GM12891 (cell line): ENCODE measurements at places on chromosomes 11 and 22.

DNA sequence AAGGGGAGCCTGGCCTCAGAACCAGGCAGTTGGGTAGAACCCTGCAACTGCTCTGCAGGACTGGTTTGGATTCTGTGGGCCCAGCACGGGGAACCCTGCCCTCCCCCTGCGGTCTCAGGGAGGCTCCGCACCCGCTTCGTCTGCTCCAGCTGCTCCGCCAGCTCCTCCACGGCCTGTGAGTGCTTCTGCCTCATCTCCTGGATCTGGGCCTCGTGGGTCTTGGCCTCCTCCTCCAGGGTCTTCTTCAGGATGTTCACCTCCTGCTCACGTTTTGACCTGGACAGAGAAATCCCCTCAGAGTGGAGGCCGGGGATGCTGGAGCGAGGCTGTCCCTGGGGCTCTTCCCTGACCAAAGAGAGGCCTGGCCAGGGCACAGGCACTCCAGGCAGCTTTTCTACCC lies 41.9 kb downstream of the APOL1 start:
- DNase-seq, result no peak

- no peak for DNase-seq
These were observed 28.7 kb upstream of the MMP20 start for GRCh38 chr11:102653744-102654291.

- no peak for DNase-seq
These were observed 220.1 kb upstream of the E2F8 start for GRCh38 chr11:19460718-19461405.

- DNase-seq, result no peak
These were observed 94.8 kb downstream of the KCNQ1 start for GRCh38 chr11:2539371-2540222.

- no peak for DNase-seq
These were observed 1480.4 kb downstream of the BRD1 start for GRCh38 chr22:48347311-48347710.

- DNase-seq, result no peak
These were observed 108.2 kb downstream of the RASSF10 start for GRCh38 chr11:13117344-13117743.

- no peak for DNase-seq
These were observed 4.0 kb downstream of the VSTM5 start for GRCh38 chr11:93846411-93846810.

- no peak for DNase-seq
These were observed 87.8 kb downstream of the FBXO7 start for GRCh38 chr22:32562401-32562800.

DNA sequence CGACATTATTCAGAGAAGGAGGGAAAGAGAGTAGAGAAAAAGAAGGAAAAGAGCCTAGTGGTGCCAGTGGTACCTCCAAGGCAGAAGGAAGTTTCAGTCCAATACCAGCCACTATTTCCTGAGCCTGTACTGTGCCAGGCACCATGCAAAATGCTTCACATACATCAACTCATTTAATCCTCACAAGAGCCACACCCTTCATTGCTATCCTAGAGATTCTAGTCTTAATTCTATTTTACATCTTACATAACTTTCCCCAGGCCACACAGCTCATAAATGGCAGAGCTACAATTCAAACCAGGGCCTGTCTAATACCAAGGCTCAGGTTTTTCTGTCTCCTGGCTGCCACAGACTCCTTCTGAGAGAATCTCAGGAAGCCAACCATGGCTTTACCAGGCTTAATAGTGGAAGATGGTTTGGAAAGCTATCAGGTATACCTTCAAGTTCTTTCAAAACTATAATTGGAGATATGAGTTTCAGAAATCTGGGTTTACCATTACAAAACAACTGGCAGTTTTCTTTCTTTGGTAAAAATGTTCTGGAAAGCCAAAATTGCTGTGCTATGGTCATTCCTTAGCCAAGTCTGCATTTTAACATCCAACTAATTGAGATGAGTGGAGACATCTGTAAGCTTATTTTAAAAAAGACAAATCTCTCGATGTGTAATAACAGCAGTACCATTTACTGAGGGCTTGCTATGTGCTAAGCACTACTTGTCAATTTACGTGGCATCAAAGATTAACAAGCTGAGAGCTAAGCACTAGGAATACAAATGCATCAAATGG lies 225.1 kb upstream of the PITPNB start:
- DNase-seq, result no peak

DNA sequence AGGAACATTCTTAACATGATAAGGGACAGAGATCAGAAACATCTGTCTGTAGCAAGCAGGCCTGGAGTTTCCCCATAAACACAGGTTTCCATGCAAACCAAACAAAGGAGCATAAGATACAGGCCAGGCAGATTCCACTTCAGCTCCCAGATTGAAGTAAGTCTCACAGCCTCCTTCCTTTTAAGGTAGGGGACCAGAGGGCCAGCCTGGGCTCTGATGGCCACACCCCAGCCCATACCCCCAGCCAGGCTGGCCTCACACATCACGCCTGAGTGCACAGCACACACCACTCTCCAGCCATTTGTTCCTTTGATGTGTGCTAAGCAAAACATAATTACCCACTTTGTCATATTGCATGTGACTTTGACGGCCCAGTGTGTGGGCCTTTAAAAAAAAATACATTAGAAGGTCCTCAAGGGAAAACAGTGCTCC lies 518.7 kb downstream of the NTM start:
- DNase-seq, result no peak

- DNase-seq, result no peak
These were observed 39.8 kb upstream of the NNMT start for GRCh38 chr11:114256176-114256966.

DNA sequence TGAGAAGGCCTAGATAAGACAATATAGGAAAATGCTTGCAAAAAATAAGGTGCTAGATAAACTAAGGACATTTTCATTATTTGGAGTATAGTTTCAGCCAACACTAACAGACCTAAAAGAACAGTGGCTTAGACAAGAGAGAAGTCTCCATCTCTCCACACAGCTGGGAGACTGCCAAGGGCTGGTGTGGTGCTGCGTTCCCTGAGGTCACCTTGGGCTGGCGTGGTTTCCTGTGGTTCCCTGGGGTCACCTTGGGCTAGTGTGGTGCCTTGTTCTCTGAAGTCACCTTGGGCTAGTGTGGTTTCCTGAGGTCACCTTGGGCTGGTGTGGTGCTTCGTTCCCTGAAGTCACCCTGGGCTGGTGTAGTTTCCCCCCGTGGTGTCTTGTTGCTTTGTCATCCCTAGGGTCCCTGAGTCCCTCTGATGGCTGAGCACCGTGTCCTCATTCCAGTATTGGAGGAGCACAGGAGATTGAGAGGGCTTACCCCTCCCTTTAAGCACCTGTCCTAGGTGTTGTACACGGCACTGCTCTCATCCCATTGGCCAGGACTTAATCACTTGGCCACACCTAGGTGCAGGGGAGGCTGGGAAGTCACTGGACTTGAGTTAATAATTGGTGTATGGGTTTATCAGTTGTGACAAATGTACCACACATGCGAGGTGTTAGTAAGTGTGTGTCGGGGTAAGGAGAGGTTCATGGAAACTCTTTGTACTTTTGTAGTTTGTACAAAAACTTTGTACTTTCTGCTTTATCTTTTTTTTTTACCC lies 14.9 kb downstream of the SAMM50 start:
- no peak for DNase-seq

DNA sequence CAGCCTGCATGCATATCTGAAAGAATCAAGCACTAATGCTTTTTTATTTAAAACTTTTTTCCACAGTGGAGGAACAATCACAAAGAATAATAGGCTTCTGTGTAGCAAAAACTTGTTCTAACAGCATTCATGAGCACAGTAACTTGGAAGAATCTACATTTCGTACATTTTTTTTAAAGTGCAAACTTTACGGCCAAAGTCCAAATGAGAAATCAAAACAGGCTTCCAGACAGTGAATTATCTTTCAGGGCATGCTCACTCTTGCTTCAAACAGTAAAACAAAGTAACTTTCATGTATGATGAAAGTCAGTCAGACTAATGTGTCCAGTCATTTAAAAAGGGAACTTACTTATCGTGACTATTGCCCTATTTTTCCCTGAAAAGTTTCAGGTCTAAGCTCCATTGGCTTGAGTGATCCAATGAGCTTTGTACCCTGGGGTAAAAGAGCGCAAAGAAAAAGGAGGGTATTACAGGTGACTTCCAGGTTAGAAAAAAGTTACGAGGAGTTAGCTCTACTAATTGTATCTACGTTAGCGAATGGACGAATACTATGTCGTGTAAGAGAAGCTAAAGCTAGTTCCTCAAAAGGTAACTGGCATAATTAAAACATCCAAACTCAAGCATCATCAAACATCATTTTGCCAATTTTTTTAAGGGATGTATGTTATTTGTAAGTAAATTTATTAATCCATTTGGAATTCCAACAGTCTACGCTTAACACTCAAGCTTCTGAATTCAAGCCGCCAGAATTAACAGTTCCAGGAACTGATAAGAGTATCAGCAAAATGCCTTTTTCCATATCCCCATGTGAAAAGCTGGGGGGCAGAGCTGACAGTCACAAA lies 1.7 kb downstream of the PICALM start:
- no peak for DNase-seq

DNA sequence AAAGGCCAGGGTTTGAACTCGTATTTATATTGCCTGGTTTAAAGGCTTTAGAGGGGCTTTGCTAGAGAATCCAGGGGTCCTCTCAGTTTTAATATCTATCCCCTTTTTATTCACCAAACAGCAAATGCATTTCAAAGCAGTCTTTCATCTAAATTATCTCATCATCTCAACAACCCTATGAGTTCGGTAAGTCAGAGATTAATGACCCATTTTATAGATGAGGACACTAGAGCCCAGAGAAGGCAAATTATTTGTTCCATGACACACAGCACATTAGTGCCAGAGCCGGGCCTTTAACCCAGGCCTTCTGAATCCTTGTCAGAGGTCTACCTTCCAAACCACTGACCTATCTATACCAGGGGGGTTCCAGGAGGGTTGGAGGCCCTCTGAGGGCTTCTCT lies 16.8 kb upstream of the YWHAH start:
- DNase-seq, result no peak

DNA sequence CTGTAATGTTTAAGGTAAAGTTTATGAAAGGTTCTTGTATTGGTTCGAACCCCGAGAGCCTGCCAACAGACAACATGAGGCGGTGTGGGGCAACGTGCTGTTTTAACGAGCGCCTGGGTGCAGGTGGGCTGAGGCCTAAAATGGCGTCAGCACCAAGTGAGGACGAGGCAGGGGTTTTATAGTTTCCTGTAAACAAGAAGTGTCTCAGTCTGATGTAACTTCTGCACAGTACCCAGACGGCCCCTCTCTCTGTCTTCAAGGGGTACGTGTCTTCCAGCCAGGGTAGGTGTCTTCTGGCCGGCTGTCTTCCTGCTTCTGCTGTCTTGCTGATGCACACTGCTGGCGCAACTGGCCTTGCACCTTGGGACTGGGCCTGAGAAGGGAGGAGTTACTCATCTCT lies 2.7 kb downstream of the PPFIBP2 start:
- no peak for DNase-seq

DNA sequence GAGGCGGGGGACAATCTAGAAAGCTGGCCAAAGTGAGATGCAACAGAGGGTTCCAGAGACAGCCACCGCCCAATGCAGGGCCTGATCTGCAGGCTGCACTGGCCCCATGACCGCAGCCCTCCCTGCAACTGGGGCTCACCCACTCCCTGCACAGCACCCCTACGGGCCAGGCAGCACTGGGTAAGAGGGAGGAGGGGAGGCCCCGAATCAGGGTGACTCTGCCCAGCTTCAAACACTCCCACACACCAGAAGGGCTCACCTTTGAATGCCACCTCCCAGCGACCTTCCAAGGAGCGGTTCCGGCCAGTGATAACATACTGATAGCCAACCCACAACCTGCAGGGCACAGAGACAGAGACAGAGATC lies 59.3 kb downstream of the DGCR2 start:
- no peak for DNase-seq

- DNase-seq, result no peak
These were observed 720.6 kb downstream of the JRKL start for GRCh38 chr11:97110376-97110775.

GRCh38 chr11:40998920-40999319 lies 460.5 kb downstream of the LRRC4C start:
- no peak for DNase-seq

DNA sequence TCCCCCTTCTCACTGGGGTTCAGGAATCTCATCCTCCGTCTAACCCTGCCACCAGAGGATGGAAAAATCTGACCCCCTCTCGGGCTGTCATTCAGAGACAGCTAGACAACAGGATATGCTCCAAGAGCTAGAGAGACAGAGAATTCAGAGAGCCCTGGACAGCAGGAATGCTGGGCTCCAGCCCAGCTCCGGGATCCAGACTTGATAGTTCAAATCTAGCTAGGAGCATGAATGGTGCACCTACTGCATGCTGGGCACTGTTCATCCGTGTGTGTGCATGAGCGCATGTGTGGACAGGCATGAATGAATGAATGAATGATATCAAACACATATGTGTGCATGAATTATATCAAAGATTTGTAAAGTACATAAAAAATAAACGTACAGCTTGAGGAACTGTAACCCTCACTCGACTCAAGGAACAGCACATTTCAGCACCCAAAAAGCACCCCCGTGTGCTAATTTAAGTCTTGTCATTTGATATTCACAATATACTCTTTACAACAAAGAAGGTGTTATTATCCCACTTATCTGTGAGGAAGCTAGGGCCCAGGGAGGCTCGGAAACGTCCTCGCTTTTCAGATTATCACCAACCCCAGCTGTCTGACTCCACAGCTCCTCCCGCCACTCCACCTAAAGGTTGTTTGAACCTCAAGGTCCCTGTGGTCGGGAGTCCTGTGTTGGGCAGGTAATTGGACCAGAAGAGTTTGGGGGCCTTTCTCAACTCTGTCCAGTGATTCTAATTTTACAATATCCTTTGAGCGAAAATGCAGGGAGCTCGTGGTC lies 640 bp upstream of the VSIG10L2 start:
- DNase-seq, result no peak

GRCh38 chr22:28103596-28103995 lies 184.5 kb upstream of the PITPNB start:
- no peak for DNase-seq

- no peak for DNase-seq
These were observed 85.0 kb upstream of the EED start for GRCh38 chr11:86159581-86159891.

DNA sequence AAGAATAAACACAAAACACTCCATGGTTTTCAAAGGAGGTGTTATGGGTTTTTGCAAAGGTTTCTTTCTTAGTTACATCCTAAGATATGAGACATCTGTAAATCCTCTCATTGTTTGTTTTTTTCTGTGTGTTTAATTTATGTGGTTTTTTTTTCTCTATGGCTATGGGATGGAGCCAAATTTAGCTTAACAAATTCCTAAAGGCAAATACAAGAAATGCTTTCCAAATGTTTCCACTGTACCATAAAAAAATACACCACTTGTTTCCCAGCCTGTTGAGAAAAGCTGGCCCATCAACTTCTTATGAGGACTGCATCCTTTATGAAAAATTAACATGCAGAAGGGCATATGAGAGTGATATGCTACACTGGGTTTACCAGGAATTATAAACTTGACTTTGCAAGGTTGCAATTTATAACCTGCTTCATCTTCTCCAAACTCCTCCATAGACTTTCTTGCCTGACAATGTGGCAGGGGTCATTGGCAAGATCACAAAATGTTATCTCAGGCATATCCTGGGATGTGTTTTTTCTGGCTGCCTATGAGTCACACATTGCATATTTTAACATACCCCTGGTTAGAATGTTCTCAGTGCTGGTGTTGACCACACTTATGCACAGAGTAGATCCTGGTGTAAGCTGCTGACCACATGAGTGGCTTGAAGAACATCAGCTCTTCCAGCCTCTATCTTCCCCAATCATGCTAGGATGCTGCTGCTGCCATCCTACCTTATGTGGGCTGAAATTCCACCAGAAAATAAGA lies 137.6 kb upstream of the TTC12 start:
- DNase-seq, result no peak
